CD4-positive, alpha-beta T cell treated with Interleukin-4 for 4 hours (primary cell): ENCODE measurements at places on chromosomes 11 and 22.

GRCh38 chr11:125164422-125165110 lies at the start of gene PKNOX2:
Gene PKNOX2, plus strand, starts transcription at chr11:125164751. Its CDS starts 186,555 bp downstream, at chr11:125351306.
- DNase-seq: peak; percentile 44

- DNase-seq: no peak
Observed at GRCh38 chr11:83990160-83990733, 704.1 kb upstream of the CCDC90B start.

DNA sequence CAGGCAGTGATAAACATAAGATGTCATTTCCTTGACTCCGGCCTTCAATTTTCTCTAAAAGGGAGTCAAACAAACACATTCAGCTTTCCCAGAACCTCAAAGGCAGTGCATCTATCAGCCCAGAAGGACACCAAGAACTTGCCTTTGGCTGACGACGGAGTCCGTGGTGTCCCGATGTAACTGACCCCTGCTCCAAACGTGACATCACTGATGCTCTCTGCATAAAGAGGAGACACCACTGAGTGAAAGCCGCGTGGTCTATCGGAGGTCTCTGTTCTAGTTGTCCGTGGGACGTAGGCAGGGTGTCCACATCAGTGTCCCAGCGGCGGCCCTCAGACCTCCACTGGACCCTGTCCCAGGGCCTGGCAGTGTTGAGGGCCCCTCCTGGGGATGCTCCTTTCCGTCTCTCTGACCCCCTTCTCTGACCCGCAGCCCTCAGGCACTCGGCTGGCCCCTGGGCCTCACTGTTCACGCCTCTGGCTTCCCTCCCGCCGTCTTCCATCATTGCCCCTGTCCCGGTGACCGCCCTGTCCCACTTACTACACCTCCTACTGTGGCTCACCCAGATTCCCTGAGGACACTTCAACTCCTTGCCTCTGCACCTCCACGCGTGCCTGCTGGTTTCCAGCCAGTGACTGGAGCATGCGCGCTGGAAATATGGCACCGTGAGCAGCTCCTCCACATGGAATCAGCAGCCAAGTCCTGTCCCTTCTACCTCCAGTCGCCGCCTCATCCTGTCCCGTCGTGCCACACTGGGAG lies 70.4 kb downstream of the NCAPD3 start:
- no peak for DNase-seq

- no peak for DNase-seq
Observed at GRCh38 chr11:69439127-69439526, 42.3 kb upstream of the LINC01488 start.

- peak; percentile 56 for DNase-seq
Observed at GRCh38 chr11:18706330-18707243, 8.0 kb downstream of the TMEM86A start.

GRCh38 chr11:61727401-61727811 lies 25.0 kb upstream of the MYRF start:
- DNase-seq: no peak

GRCh38 chr11:125215976-125216375 lies 51.4 kb downstream of the PKNOX2 start:
- no peak for DNase-seq

DNA sequence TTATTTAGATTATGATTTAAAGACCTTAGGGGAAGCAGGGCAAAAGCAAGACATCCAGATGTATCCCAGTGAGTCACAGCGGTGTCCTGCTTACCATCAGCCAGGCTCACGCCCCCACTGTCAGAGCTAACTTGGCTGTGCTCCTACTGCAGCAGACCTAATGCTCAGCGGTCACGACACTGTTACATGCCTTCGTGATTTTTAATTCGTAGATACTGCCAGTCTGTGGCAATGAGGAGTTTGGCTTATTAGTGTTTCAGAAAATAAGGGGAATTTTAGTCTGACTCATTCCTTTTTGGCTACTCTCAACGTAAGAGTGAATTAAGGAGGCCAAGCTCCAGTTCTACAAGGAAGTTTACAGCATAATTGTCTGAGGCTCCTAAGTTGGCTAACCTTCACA lies 22.7 kb downstream of the EFCAB6 start:
- DNase-seq: no peak

GRCh38 chr11:109856928-109857327 lies 236.3 kb upstream of the ZC3H12C start:
- DNase-seq: no peak

GRCh38 chr11:77318600-77318999 lies 17.1 kb upstream of the GDPD4 start:
- DNase-seq: no peak

- no peak for DNase-seq
Observed at GRCh38 chr11:73576185-73576614, 21.7 kb downstream of the FAM168A start.

- DNase-seq: no peak
Observed at GRCh38 chr11:133948711-133949110, 8.1 kb downstream of the IGSF9B start.

DNA sequence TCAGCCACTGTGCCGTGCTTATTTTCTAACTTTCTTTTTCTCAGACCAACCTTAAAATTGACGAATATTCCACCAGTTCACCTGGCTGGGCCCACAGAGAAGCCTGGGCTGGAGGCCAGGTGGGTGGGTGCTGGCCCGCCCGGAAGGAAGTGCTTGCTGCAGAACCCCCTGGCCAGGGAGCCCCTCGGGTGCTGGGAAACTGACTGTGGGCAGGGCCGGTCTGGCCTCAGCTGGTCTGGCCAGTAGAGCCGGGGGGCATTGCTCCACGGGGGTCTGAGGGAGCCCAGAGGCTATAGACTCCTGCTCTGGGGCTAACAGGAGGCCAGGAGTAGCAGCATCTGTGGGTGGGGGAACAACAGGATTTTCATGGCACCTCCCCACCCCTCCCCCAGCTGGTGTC lies 6.8 kb upstream of the CHID1 start:
- no peak for DNase-seq

DNA sequence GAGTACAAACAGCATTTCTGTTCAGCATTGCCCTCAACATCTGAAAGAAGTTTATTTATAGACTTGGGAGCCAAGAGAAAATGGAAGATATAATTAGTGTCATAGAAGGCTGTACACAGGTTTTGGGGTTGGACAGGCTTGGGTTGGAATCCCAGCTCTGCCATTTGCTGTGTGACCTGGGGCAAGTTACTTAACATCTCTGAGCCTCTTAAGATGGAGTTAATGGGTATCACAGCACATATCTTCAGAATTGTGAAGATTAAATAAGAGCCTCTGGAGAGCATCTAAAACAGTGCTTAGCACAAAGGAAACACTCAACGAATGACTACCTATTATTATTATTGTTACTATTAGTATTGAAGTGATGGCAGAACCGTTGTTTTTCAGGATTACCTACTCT lies 12.1 kb downstream of the CACNG2 start:
- no peak for DNase-seq

DNA sequence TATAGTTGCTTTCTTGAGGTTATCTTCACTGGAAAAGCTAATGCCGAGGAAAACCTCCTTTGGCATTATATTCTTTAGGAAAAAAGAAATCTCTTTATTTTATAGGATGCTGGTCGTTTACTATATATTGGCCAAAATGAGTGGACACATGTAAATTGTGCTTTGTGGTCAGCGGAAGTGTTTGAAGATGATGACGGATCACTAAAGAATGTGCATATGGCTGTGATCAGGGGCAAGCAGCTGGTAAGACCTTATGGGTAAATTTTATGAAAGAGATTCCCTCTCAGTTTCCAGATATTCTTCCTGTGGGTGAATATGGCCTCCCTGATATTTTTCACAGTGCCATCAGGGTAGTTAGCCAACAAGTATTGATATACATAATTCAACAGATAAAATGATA lies 29.4 kb upstream of the TTC36 start:
- DNase-seq: no peak

DNA sequence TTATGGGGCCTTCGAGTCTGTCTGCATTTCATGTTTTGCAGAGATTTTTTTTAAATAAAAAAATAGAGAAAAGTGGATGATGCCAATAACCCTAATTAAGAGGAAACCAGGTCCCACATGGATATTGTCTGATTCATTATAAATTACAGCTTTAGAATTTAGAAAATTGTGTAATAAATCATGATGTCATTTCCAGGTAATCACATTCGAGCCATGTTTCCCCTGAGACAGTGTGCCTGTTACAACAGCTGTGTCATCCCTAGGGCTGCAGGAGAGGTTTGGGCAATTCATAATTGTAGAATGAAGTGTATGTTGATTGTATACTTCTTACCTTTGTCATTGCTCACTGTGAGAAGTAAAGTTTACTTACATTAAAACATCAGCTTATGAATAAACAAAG lies 38.3 kb downstream of the NCAM1 start:
- no peak for DNase-seq

DNA sequence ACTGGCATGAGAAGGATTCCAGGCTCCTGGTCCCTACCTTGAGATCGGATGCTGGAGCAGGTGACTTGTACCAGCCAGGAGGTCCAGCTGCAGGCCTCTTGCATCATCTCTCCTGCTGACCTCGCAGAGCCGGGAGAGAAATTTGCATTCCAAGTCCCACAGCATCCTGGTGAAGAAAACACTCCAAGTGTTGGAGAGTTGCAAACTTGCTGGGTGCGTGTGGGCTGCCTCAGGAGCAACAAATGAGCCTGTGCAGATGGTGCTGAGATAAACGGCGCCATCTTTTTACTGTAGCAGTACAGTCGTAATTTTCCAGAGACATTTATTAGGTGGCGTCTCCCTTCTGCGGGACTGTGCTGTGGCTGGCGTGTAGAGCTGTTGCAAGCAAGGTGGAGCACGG lies 32.1 kb upstream of the ZBTB16 start:
- DNase-seq: no peak

DNA sequence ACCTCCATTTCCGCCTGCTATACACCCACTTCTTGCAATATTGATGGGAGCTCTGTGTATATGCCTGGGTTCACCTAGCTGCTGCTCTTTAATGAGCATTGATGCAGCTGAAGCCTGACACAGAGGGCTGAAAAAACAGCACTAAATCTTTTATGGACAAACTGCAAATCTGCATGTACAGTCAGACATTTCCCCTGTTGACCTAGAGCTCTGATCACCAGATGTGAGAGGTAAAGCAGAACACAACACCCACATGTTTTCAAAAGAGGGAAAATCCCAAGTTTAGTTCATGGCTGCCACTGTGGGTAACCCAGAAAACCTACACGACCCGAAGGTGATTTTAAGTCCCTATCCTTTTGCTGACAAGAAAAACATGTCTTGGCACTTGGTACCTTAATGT lies 303.0 kb upstream of the PITPNB start:
- no peak for DNase-seq

GRCh38 chr11:83840326-83840725 lies 554.2 kb upstream of the CCDC90B start:
- DNase-seq: no peak

GRCh38 chr11:898540-899190 lies 11.9 kb downstream of the CHID1 start:
- DNase-seq: no peak

DNA sequence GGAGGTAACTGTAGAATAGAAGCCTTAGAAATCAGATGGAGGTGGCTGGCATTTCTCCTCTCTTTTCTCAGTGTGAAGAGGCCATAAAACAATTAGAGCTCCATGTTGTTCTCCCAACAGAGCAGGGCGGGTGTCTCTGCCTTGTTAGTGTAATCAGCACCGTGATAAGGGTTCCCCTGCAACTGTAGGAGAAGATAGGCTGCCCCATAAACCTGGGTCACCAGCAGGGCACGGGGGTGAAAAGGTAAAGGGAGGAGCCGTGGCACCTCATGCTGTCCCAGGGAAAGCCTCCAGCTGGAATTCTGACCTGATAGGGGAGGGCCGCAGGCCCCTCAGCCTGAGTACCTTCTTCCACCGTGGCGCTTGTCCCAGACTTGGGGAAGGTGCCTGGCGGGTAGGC lies 68.7 kb downstream of the ISX start:
- no peak for DNase-seq

DNA sequence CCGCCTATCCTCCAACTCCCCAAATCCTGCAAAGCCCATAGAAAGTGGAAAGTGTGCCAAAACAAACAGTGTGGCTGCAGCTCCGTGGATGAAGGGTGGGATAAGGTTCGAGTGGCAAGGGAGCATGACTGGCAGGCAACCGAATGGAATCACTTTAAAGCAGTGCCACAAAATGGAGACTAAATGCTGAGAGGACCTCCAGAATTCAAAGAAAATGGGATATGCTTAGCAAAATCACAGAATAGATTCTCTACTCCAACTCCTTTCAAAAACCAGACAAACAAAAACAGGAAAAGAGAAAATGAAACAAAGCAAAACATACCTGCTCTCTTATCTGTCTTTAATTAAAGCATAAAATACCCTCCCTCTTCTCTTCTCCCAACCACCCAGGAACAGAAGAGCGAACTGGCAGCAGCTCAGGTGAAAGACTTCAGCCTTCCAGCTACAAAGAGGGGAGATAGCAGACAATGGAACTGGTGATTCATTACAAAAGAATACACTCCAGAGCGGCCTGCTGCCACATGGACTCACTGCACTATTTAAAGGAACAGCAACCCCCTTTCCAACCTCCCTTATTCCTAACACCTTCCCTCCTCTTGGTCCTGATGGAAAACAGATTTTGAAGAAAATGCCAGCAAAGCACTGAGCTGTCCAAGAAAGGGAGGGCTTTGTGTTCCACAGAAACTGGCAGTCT lies 118.5 kb downstream of the APOL5 start:
- no peak for DNase-seq

DNA sequence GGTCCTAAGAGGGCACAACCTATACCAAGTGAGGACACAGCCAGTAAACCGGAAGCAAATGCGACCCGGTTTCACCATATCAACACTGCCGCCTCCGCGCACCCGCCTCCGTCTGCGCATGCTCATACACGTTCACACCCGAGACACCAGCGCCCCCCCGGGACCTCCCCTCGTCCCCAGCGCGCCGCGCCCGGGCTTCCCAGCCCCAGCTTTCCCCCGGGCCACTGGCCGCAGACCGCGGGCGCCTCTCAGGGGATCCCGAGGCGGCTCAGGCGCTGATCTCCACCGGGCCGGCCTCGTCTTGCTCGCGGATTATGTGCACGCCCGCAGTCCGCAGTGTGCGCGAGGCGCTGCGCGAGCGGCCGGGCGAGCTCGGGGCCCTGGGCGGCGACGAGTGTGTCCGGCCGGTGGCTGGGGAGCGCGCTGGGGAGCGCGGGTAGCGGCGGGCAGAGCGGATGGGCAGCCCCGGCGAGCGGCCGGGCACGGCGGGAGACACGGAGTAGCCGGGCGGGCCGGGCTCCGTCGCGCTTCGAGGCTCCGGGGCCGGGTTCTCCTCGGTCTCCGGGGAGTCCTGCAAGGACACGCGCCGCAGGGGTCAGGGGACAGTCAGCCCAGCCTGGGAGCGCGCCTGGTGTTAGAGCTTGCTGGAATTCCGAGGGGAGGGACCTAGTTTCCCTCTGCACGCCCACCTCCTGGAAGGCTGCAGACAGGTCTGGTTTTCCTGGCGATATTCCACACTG lies 2.0 kb downstream of the HEPN1 start:
- DNase-seq: peak; percentile 81

DNA sequence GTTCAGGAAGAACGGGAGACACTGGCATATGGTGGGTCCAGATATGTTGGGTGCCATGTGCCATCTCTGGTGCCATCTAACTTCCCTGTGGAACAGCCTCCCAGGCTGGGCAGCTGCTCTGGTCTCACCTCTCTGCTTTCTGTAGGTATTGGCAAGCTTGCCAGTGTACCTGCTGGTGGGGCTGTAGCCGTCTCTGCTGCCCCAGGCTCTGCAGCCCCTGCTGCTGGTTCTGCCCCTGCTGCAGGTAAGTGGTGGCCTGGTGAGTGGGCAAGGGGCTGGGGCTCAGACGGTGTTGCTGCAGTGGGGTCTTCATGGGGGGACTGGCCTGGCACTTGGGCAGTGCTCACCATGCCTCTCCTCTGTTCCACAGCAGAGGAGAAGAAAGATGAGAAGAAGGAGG lies 2.6 kb downstream of the RPLP2 start:
- DNase-seq: no peak

GRCh38 chr11:35146074-35146521 lies 7.1 kb downstream of the CD44 start:
- peak; percentile 89 for DNase-seq

GRCh38 chr11:133927690-133928627 lies 28.8 kb downstream of the IGSF9B start:
- DNase-seq: peak; percentile 53
